ENCODE measurements at places on chromosomes 1 and 21. TPM values are rescaled to one million over a fixed set of nuclear protein-coding genes. Genes with fewer than 3 reads are reported as not detected.

Gene FCRL2
- polyA plus RNA-seq, result not detected

Gene GUCA2A
- polyA plus RNA-seq, result not detected

Gene SH3D21
- 2.8 TPM for polyA plus RNA-seq

Gene ADAMTS4
- not detected for polyA plus RNA-seq

Gene GBP7
- not detected for polyA plus RNA-seq

Gene IFNLR1
- polyA plus RNA-seq, result 0.16 TPM
